Foreskin keratinocyte (primary cell): ENCODE measurements at places on chromosomes 5 and 9. TPM values are rescaled to one million over a fixed set of nuclear protein-coding genes. Genes with fewer than 3 reads are reported as not detected.
A peak's percentile ranks its signal among the peaks of the same experiment; 100 is the strongest.

GRCh38 chr9:92562461-92562967 lies 26.7 kb upstream of the ECM2 start:
- DNase-seq: no peak

GRCh38 chr9:28056006-28056405 lies 482.7 kb upstream of the C9orf72 start:
- no peak for DNase-seq

DNA sequence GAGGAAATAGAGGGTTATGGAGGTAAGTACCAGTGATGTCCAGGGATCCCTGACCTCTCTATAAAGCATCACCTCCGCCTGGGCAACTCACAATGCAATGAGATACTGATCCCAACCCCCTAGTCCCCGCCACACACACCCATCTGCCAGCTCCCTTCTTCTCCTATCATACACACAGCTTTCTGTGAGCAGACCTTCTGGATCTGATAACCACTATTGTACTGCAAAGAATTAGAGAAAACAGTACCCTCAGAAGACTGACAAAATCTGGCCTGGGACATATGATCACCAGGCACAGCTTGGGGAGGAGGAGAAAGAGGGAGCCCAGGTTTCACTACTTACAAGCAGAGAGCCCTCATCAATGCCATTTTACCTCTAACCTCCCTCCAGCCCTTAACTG lies 249.0 kb downstream of the SEC61B start:
- no peak for DNase-seq

DNA sequence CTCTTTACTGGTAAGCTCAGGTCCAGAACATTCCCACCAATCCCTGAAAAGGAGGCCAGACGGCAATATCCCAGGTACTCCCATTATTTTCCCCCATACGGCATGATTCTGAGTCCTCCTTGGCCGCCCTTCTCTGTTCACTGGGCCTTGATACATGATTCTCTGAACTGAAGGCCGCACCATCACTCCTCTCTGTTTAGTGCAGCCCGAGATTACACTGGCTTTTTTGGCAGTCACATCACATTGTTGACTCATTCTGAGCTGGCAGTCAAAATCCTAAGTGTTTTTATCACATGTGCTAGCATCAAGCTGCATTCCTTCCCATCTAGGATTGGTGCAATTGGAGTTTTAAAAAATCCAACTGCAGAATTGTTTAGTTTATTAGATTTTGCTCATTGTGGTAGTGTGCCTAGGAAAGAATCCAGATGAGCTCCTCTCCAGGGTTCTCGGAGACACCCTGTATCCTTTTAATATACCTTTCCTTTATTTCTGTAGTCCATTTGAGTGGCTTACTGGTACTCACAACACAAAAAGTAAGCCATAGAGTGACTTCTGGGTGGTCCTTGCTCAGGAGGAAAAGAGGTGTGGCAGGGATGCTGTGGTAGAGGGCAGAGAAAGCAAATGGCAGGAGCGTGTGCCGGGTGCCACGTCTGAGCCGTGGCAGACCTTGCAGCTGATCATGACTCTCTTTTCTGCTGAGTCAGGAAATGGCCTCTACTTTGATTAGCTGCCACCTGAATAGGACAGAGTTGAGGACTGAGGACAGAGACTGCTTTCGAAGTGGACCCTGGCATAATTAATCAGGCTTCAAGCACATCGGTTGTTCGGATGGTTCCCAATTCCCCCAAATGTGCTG lies 121.1 kb upstream of the IL12B start:
- DNase-seq: peak; percentile 69

DNA sequence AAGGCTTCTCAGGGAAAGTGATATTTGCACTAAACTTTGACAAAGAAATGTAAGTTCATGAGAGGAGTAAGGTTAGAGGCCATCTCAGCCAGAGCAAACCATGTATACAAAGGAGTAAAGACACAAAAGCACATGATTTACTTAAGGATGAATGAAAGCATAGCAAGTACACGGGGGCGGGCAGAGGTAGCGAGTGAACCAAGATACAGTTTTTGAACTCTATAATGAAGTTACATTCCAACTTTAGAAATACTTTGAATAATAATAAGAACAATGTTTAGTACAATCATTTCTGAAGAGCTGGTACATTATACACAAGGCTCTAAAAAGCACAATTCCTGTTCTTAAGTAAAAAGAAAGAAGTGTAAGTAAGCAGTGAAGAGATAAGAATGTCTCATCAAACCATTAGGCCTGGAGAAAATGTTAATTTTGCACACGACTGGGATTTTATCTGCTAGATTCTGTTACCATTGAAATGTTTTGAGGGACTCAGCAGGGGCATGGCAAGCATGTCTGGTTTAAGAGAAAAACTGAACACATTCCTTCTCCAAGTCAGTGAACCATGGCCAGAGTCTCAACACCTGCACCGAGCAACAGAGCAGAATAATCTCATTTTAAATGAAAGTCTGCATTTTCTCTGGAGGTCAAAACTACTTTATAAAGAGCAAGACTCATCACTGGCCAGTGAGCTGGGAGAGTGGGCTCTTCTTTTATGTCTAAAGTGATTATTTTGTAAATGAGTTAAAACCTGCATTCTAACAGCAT lies 147.6 kb upstream of the TRPM3 start:
- DNase-seq: no peak

DNA sequence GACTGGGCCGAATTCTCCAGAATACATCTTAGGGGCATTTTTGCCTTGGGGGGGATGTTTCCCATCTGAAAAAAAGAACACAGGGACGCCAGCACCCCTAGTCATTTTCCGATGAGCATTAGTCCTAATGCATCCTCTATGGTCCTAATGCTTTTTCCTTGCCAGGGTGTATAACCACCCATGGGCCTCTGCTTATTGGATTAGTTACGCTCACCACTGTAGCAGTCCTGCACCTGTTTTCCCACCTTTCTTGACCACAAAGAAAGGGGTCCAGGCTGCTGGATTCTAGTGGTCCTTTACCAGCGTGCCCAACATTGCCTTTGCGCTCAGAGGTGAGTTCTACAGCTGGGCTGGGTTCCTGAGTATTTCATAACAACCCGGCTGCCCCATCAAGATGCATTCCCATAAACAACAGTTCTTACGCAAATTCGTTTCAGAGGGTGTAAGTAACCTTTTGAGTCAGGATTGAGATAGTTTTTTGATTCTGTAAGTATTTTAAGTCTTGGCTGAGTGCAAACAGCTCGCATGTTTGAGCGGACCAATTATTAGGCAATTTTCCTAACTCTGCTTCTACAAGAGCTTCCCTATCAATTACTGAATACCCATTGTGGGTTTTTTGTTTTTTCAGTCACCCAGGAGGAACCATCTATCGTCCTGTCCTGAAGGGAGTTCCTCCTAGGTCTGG lies 135.1 kb downstream of the DROSHA start:
- no peak for DNase-seq

GRCh38 chr5:139738193-139739149 lies 57.1 kb upstream of the PSD2 start:
- DNase-seq: no peak

DNA sequence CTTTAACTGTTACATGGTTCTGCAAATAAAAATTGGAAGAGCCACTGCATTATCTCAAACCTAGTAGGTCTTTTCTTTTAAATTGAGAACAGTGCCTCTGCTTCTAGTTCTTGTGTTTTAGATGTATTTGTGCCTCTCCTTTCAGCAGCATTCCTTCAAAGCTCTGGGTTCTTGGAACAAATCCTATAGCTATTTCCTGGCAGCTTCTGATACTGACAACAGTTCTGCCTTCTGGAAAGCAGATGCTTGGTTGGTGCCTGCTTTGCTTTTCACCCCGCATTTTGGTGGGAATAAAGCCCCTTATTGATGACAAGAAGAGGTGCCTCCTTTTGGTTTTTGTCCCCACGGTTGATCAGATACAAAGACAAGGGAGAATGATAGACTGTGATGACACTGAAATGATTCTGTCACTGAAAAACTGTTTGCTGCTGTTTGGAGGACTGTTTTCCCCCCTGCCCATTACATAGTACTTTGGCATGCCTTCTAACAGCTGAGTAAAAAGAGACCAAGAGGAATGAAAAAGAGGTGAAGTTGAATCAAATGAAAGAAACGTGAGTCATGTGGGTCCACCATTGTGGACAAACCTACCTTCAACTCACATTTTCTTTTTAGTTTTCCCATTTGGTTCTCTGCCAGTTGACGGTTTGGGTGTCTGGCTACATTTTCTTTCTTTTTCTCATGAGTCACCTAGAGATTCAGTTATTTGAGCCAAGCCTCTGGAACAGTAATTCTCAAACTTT lies 5.6 kb downstream of the PTCD2 start:
- peak; percentile 72 for DNase-seq

G3BP1 gene
- total RNA-seq: 270 and 295 TPM in 2 replicates

DDX46 gene
- total RNA-seq: 38.4 and 47.1 TPM in 2 replicates

PCDHGA6 gene
- 0.04 and 0.14 TPM in 2 replicates for total RNA-seq

SPINK6 gene
- 0.61 and 1.1 TPM in 2 replicates for total RNA-seq
